ENCODE measurements at places on chromosomes 3 and 15.

DNA sequence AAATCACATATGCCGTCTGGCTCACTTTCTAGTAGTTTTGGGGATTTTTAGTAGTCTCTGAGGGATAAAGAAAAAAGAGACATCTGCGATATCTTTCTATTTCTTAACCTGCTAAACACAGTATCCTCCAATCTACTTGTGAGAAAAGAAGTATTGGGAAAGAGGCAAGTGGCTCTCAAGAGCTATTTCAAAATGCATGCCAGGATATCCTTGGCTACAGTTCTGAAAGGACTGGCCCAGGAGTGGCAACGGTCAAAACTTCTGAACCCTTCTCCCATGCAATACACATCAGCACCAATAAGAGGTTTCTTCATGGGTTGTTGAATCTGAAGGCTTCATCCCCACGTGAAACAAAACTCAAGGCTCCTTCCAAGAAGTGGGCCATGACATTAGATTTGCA, 204.0 kb upstream of the WNT5A start:
- no peak for DNase-seq

GRCh38 chr3:119313461-119313860, 19.3 kb downstream of the ARHGAP31 start:
- no peak for DNase-seq

DNA sequence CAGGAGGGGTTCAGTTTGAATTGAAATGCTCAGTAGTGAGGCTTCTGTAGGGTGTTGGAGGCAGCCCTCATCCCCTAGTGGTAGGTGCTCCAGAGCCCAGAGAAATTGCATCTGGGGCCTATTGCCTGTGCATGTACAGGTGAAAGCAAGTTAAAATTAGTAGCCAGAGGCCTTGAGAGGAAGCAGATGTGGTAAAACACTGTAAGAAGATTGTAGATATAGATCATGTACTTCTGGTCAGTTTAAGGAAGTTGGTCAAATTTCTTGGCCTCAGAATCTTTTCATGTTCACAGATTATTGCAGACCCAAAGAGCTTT, 34.6 kb downstream of the IGSF10 start:
- no peak for DNase-seq

GRCh38 chr15:38129531-38130204, 123.0 kb upstream of the SPRED1 start:
- DNase-seq = peak; percentile 53

DNA sequence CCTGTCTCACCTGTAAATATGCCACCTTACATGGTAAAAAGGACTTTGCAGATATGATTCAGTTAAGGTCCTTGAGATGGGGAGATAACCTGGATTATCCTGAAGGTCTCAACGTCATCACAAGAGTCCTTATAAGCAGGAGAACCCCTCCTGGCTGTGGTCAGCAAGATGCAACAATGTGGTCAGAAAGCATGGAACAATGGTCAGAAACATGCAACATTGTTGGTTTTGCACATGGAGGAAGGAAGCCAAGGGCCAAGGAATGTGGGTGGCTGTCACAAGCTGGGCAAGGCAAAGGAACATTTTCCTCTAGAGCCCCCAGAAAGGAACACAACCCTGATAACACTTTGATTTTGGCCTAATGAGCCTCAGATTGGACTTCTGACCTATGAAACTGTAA, 9.4 kb upstream of the SUMF1 start:
- DNase-seq = no peak

DNA sequence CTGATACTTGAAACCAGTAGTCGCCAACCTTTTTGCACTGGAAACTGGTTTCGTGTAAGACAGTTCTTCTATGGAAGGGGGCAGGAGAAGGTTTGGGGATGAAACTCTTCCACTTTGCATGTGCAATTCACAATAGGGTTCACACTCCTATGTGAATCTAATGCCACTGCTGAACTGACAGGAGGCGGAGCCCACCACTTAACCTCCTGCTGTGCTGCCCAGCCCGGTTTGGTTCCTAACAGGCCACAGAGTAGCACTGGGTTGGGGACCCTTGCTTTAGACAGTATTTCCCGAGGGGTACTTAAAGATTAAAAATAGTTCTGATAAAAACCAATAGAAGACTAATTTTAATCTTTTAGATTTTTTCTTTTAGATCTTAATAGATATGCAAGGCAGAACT, 11.1 kb downstream of the TFG start:
- DNase-seq = no peak

GRCh38 chr3:23422517-23422851, 219.4 kb downstream of the UBE2E2 start:
- no peak for DNase-seq

DNA sequence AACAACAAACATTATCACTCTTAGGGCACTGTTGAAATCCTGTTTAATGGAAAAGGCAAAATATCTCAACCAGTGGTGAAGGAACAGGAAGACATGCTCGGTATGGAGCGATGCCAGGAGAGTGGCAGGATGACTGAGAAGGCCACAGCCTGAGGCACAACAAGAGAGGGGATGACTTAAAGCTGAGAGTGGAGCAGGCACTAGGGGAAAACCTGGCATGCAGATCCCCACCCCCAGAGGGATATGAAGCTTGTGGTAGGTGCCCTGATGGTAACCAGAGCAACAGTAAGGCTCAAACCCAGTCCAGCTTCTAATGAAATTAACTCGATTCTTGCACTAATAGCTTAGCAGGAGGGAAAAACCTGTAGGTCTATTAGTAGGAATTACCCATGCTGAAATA, 40.4 kb downstream of the LYSMD4 start:
- no peak for DNase-seq

- DNase-seq = no peak
Measured at GRCh38 chr3:29503958-29504357, 223.1 kb downstream of the RBMS3 start.

- DNase-seq = no peak
Measured at GRCh38 chr15:59998950-59999611, 5.0 kb upstream of the FOXB1 start.

GRCh38 chr3:44939581-44940036, 36.4 kb downstream of the ZDHHC3 start:
- no peak for DNase-seq

DNA sequence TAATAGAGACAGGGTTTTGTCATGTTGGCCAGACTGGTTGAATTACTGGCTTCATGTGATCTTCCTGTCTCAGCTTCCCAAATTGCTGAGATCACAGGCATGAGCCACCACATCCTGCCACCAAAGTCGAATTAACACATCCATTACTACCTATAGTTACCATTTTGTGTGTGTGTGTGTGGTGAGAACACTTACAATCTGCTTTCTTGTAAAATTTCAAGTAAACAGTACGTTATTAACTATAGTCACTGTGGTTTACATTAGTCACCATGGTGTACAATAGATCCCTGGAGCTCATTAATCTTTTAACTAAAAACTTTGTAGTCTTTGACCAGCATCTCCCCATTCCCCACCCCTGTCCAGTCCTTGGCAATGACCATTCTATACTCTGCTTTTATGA, 270.0 kb downstream of the NAALADL2 start:
- no peak for DNase-seq

- no peak for DNase-seq
Measured at GRCh38 chr3:151866711-151867410, 6.6 kb upstream of the SUCNR1 start.

- no peak for DNase-seq
Measured at GRCh38 chr3:67460841-67461510, 193.4 kb downstream of the SUCLG2 start.

GRCh38 chr3:15952543-15953175, 154.9 kb upstream of the ANKRD28 start:
- no peak for DNase-seq

All from left ventricle myocardium inferior (tissue), 1 donor.